ENCODE measurements at places on chromosomes 5 and 9. TPM values are rescaled to one million over a fixed set of nuclear protein-coding genes. Genes with fewer than 3 reads are reported as not detected.

- no peak for DNase-seq
Measured at GRCh38 chr5:162485666-162486292, 418.2 kb downstream of the GABRG2 start.

- no peak for DNase-seq
Measured at GRCh38 chr5:127961006-127961762, 122.4 kb upstream of the SLC12A2 start.

DNA sequence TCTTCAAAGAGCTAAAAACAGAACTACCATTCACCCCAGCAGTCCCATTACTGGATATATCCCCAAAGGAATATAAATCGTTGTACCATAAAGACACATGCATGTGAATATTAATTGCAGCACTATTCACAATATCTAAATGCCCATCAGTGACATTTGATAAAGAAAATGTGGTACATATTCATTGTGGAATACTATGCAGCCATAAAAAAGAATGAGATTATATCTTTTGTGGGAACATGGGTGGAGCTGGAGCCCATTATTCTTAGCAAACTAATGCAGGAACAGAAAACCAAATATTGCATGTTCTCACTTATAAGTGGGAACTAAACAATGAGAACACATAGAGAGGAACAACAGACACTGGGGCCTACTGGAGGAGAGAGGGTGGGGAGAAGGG, 38.7 kb downstream of the FCHO2 start:
- DNase-seq = no peak

DNA sequence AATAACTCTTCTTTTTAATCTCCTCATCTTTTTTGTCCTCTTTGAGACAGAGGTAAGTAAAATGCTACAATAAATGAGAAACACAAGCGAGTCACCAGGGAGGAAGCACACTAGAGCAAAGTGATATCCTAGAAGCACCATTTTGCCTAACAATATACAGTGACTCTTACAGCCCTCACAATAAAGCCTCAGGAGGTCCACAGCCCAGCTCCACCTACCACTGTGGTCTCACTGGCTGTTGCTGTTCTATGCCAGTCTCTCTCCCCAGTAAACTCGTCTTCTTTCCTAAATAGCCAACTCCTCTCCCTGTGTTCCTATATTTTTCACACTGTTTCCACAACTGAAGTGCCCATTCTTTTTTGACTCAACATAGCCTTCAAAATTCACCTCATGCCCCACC, 44.3 kb downstream of the TNFSF15 start:
- DNase-seq = no peak

GRCh38 chr9:110404473-110404872, 66.8 kb upstream of the TXNDC8 start:
- DNase-seq = no peak

- no peak for DNase-seq
Measured at GRCh38 chr9:102479191-102479590, 515.9 kb upstream of the CYLC2 start.

GRCh38 chr5:179530069-179530998, 20.0 kb upstream of the RUFY1 start:
- no peak for DNase-seq

GRCh38 chr5:175895686-175896102, 24.3 kb downstream of the CPLX2 start:
- DNase-seq = no peak

DNA sequence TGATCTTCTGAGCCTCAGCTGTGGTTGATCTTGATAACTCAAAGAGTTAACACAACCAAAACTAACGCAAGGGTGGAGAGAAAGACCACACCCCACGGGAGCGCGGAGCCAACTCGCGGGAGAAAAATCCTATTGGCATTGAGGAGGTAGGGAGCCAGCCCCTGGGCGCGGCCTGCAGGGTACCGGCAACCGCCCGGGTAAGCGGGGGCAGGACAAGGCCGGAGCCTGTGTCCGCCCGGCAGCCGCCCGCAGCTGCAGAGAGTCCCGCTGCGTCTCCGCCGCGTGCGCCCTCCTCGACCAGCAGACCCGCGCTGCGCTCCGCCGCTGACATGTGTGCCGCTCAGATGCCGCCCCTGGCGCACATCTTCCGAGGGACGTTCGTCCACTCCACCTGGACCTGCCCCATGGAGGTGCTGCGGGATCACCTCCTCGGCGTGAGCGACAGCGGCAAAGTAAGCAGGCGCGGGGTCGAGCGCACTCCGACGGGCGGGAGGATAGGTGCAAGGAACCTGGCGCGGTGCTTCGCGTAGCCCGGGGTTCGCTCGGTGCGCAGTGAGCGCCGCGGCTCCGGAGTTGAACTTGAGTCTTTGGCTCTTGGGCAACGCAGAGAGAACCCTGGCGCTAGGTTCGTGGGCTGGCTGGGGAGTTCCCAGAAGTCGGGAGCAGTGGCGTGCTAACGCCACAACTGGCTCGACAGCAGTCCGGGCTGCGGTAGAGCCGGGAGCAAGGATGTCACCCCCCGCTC, at the start of gene GDA:
Gene GDA, plus strand, starts transcription at position 210 of the 745 bp plus-strand sequence. Its CDS starts 120 bp downstream, at position 330.
- DNase-seq = no peak

GRCh38 chr5:64790210-64790609, 21.5 kb downstream of the CWC27 start:
- no peak for DNase-seq

GRCh38 chr9:98807070-98807813, at the start of gene GALNT12:
TSS of gene GALNT12 (plus strand) at chr9:98807670. CDS start at chr9:98807699, 29 bp downstream.
- DNase-seq = no peak

DNA sequence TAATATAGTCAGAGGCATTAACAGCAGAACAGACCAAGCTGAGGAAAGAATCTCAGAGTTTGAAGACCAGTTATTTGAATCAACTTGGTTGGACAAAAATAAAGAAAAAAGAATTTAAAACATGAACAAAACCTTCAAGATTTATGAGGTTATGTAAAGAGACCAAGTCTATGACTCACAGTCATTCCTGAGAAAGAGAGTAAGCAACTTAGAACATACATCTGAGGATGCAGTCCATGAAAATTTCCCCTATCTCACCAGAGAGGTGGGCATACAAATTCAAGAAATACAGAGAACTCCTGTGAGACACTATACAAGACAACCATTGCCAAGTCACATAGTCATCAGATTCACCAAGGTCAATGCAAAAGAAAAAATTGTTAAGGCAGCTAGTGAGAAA, 17.4 kb upstream of the C9orf72 start:
- DNase-seq = no peak

- DNase-seq = no peak
Measured at GRCh38 chr5:43044181-43044914, 4.2 kb upstream of the ANXA2R start.

SHC3 gene
- 1.3 TPM for polyA plus RNA-seq

IFNA21 gene
- not detected for polyA plus RNA-seq

SLC6A19 gene
- not detected for polyA plus RNA-seq

GRXCR2 gene
- not detected for polyA plus RNA-seq

TXNDC8 gene
- not detected for polyA plus RNA-seq

GABRA1 gene
- not detected for polyA plus RNA-seq

CEP72 gene
- polyA plus RNA-seq = 1.7 TPM

CDH9 gene
- not detected for polyA plus RNA-seq

TRIM36 gene
- polyA plus RNA-seq = 0.15 TPM
